ENCODE measurements at places on chromosomes 4 and X.
A peak's percentile ranks its signal among the peaks of the same experiment; 100 is the strongest.

- DNase-seq: no peak
Observed at GRCh38 chrX:153303276-153304262, 18.0 kb downstream of the PNMA6F start.

DNA sequence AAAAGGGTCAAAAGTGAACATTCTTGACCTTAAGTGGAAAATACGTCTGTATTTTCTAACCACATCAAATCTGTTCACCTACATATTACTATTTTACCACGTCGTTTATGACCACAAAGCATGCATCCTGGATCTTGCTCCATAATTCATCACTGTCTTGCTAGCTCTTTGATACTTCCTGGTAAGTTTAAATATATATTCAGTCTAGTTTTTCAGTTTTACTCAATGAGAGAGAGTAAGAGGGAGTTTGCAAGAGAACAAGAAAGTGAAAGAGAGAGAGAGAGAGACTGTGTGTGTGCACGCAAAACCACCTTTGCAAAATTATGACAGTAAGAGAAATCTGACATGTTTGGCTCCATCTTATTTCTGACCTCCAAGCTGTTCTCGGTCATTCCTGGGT is 173.7 kb upstream of the GALNTL6 start:
- no peak for DNase-seq

GRCh38 chr4:100721490-100721889 is 203.7 kb upstream of the EMCN start:
- DNase-seq: no peak

GRCh38 chr4:19683426-19683825 is 568.3 kb upstream of the SLIT2 start:
- DNase-seq: no peak

DNA sequence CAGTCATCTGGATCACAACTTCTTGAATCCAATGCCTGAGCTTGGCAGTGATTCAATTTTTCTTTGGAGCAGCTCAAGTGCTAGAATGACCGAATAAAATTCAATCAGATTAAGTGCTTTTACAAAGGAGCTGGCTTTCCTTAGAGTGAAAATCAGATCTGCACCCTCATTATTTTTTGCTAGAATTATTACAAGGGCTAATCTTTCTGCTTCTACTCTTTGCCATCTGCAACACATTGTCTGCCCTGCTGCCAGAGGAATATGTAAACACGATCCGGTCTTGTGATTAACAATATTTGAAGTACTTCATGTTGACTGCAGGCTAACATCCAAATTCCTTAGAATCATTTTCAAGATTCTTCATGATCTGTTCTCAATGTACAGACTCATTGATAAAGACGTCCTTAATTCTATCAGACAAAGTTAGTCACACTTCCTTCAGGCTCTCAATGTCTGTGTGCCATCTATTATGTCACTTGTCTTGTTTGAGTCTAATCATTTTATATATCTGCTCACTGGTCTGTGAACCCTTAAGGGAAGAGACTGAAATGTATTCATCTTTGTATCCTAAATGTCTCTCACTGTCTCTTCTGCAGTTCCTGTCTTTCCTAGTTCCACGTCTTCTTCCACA is 531.2 kb downstream of the GALNTL6 start:
- DNase-seq: no peak

DNA sequence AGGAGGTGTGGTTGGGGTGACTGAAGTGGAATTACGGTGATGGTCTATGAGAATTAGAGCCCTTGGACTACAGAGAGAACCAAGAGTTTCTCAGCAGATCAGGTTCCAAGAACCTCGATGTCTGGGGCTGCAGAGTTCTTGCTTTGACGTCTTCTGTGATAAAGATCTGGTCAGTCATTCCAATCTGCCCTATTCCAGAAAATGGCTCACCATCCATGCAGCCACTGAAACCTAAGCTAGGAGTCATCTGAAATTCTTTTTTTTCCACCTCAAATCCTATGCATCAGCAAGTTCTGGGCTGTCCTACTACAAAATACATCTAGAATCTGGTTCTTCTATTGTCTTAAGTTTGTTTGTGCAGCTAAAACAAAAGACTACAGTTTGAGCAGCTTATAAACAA is 254.4 kb upstream of the PGRMC2 start:
- DNase-seq: no peak

GRCh38 chr4:2217726-2218125 is 24.2 kb downstream of the HAUS3 start:
- no peak for DNase-seq

DNA sequence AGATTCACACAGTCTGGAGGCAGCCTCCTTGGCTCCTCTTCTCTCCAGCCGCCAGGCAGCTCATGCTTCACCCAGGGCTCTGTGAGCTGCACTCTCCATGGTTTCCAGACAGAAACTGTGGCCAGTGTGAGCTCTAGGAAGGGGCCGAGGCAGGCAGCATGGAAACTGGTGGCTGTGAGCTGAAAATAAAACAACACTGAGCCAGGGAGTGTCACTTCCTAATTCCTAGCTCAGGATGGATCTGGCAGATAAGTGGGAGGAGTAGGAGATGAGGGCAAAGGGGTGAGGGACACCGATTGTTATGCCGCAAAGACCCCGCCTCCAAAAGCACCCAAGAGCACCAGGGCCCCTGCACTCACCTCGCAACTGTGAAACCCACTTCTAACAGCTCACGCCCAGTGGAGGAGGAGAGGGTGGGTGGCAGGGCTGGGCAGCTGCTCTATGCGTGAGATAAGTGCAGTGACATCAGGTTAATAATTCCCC is 69.8 kb downstream of the FHDC1 start:
- no peak for DNase-seq

DNA sequence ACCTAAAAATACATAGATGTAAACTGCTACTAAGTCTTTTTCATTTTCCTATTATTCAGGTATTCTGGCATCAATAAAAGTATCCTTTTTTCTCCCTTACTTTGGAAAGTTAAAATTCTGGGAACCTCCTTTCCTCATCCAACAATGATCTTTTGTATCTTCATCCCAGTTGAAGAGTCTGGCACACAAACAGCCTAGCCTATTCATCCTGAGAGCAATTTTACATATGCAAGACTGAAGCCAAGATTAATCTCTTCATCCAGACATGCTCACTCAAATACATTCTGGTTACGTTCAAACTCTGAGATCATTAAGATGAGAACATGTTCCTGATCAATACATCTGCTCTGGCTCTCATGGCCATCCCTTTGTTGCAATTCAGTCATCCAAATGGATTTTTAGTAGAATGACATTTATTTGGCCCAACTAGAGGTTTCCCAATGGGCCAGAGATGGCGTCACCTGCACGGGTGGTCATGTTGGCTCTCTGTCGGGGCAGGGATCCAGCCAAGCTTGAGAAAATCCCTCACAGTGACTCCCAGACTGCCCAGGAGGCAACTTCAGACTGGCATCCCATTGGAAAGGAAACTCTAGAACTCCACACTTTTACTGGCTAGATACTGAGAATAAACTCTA is 135.3 kb upstream of the VCX2 start:
- DNase-seq: no peak

GRCh38 chr4:94306713-94307112 is 35.9 kb downstream of the HPGDS start:
- no peak for DNase-seq

GRCh38 chrX:3141031-3141430 is 99.8 kb downstream of the ARSF start:
- no peak for DNase-seq

DNA sequence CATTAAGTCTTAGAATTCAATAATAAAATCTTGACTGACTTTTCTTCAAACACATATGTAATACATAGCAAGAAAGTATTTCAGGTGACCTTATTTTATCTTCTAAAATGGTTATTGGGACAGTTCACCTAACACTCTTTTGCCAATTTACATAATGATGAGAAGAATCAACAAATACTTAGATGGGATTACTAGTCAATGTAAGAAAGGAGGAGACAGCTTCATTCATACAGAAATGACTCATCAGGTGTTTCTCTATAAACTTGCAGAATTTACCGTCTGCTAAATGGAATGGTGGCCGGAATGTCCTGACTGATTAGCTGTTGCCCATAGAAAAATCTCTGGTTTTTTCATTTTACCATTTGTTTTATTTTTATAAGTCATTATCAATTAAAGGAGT is 115.0 kb upstream of the ETNPPL start:
- no peak for DNase-seq

DNA sequence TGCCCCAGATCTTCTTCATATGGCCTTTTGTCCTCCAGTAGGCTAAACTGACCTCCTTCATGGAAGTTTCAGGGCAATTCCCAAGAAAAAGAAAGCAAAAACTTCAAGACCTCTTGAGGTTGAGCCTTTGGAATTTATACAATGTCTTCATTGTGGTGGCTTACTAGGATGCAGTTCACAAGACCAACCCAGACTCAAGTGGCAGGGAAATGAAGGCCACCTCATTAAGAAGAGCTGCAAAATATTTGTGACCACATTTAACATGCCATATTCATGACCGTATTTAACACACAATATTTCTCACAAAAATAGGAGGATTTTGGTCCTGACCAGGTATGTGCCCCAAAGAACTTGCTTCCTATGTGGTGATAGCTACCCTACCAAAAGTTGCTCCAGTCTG is 605.5 kb upstream of the PITX2 start:
- DNase-seq: no peak

GRCh38 chr4:100497791-100498190 is 20.0 kb downstream of the EMCN start:
- DNase-seq: no peak

GRCh38 chr4:161655148-161655547 is 508.7 kb downstream of the FSTL5 start:
- DNase-seq: no peak

- no peak for DNase-seq
Observed at GRCh38 chrX:18873189-18873791, 110.6 kb downstream of the PHKA2 start.

DNA sequence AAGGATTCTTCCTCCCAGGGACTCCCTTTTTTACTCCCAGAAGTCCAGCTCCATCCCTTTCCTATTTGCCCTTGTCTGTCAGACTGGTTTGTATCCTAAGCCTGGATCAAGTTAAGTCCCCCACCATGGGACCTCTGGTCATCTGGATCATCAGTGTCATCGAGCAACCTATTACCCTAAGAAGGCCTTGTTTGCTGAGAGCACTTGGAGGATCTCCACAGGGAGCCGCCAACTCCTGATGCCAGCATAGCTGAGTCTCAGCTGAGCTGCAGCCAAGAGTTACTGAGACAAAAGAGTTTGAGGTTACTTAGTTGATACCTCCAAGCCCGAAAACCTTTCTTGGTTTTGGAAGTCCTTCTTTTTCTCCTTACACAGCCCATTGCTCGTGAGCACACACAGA is 10.1 kb upstream of the DAPP1 start:
- DNase-seq: no peak

DNA sequence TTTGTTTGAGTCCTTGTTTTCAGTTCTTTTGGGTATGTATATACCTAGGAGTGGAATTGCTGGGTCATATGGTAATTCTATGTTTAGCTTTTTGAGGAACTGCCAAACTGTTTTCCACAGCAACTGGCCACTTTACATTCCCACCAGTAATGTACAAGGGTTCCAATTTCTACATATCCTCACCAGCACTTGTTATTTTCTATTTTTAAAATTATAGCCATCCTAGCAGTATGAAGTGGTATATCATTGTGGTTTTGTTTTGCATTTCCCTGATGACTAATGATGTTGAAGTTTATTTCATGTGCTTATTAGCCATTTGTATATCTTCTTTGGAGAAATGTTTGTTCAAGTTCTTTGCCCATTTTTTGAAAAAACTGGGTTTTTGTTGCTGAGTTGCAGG is 39.6 kb downstream of the TMEM164 start:
- peak; percentile 73 for DNase-seq

DNA sequence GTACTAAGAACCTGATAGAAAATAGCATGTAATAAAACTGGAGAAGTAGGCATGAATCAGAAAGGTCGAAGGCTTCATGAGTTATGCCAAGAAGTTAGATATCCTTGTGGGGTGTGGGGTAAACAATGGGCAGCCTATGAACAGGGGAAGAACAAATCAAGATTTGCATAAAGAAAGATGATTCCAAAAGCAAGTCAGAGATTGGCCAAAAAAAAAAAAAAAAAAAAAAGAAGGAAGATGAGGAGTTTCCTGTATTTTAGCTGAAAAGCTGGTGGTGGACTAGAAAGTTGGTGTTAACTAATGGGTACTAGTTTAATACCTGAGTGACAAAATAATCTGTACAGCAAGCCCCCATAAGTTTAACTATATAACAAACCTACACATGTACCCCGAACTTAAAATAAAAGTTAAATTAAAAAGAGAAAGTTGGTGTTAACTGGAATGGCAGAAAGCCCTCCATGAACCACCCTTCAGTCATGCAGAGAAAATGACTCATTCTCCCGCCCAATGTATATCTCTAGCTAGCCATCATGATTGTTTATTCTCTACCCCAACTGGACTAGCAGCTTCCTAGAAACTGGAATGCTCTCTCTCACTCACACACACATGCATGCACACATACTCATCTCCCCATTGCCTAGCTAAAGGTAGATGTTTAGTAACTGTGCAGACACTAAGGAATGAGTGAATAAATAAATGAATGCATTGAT is 41.7 kb downstream of the ATP11C start:
- peak; percentile 6 for DNase-seq

GRCh38 chrX:11421805-11422524 is 128.8 kb downstream of the AMELX start:
- DNase-seq: no peak

GRCh38 chrX:57918750-57919436 is 8.6 kb upstream of the ZXDA start:
- peak; percentile 64 for DNase-seq

GRCh38 chr4:41148292-41148691 is 66.0 kb downstream of the APBB2 start:
- DNase-seq: no peak

GRCh38 chr4:52081216-52081615 is 30.1 kb downstream of the SPATA18 start:
- no peak for DNase-seq

- DNase-seq: peak; percentile 23
Observed at GRCh38 chr4:53656421-53656981, 65.2 kb upstream of the LNX1 start.

- DNase-seq: no peak
Observed at GRCh38 chr4:117996891-117997290, 37.4 kb upstream of the NDST3 start.

GRCh38 chr4:94228493-94229216 is 21.0 kb downstream of the SMARCAD1 start:
- DNase-seq: no peak

GRCh38 chrX:78102091-78102490 is 2.0 kb upstream of the PGK1 start:
- DNase-seq: no peak
